Omental fat pad (tissue), 4 donors: ENCODE measurements at places on chromosomes 7 and 10.

DNA sequence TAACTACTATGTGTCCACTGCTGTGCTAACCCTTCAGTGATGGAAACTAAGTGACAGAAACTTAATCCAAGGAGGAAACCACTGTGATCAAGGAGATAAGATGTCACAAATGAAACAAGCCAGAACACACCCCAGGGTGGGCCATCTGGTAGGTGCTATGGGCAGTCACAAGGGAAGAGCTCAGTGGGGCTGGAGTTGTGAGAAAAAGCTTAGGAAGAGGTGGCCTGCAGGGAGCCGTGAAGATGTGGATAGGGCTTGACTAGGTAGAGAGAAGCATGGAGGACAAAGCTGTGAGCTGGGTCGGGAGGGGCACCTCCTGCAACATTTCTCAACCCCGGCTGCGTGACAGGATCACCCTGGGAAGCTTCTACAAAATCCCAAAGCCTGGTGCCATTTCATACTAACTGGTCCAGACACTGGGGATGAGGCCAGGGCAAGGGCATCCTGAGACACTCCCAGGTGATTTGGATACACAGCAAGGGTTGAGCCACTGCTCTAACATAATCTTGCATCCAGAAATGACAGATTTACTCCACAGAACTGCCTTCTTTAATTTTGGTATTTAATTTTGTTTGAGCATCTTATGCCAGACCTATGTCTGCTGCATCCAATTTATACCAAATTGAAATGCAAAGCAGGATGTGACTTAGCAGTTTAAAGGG lies 69.3 kb downstream of the OSBPL3 start:
- no peak for DNase-seq

DNA sequence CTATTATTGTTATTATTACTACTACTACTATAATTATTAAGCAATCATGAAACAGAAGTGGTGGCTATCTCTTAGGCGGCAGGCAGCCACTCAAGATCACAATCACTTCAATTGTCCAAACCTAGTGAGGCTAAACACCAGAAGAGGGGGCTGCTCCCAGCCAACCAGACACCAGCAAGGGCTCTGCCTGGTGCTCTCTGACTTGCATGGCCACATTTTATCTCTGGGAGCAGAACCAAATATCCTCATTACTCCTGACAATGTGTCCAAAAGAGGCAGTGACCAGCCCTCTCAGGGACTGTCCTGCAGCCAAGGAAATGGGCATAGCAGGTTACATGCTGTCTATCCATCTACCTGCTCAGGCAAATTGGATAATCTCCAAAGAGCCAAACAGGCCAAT lies 187.4 kb upstream of the PDE1C start:
- no peak for DNase-seq

DNA sequence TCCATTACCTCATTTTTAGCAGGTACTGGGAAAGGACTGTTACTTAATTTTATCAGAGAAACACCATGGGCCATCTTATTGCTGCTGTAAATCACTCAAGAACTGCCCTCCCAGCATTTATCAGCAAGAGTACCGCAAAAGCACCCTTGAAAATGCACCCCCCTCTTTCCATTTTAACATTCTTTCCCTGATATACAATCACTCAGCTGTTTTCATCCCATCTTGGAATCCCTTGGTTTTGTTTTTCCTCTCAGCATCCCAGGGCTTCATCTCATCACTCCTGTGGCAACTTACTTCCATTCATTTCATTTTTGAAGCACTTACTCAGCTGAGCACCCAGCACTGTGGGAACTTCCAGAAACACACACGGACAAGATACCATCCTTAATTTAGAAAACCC lies 36.5 kb downstream of the RAPGEF5 start:
- no peak for DNase-seq

- no peak for DNase-seq
These were observed 64.7 kb downstream of the CREB3L2 start for GRCh38 chr7:137937202-137937560.

- DNase-seq: no peak
These were observed 290.6 kb downstream of the PARD3 start for GRCh38 chr10:34524369-34525091.

DNA sequence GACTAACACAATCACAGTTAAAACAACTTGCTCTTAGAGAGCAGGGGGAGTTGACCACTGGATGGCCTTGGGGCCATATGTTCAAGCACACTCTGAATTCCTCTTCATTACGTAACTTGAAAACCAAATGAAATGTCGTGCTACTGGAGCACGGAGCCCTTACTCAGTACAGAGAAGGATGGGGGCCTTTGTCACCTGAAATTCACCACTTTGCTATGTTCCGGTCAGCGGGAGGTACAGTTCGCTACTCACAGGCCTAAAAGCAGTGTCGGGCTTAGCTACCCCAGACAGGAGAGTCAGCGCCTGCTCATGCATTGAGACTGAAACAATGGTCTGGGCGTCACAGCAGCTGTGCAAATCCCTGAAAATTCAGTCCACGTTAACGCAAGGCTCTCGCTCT lies 39.6 kb downstream of the GLI3 start:
- DNase-seq: no peak

DNA sequence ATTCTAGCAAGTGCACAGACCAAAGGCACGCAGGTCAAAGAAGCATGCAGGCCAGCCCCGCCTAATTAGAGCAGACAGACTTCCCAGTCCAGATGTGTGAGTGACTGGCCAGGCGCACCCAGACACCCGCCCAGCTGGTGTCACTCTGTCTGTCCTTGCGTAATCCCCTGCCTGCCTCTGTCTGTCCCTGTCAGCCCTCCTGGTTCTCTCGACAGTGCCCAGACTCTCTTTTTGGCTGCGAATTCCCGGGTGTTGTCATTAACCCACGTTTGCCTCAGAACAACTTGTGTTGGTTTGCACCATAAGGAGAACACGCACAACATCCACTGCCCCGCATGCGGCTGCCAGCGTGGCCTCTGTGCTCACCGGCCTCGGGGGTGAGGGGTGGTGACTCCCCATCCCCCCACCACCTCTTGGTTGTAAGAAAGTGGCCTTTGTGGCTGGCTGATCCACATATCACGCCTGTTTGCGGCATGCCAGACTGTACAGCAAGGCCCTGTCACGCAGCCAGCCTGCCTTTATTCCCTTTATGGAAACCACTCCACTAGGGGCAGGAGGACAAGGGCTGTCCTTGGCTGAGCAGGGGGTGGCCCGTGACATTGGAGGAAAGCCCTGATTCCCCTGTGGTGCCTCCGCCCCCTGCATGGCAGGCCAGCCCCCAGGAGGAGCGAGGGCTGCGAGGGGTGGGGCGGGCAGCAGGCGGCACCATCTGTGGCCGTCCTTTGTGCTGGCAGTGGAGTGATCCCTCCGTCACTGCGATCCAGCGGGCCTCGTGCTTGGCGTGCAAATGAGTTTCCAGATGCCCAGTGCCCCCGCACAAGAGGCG lies 72.8 kb upstream of the PPIF start:
- no peak for DNase-seq

DNA sequence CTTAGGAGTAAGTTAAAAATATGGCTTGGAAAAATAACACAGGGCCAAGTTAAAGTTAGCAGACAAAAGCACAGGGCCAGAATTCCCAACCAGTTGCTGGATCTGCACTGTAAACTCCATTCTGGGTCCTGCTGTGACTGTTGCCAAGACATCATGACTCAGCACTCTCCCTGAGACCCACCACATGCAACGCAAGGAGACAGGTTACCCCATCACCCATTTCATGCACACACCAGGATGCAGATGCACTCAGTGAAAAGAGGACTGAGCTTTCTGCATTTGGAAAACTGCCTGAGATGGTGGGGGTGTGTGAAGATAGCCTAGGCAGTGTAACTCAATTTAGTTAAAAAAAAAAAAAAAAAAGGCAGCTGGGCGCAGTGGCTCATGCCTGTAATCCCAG lies 97.6 kb upstream of the ZNF438 start:
- peak; percentile 31 for DNase-seq

GRCh38 chr7:149494738-149495368 lies 2.8 kb downstream of the ZNF746 start:
- no peak for DNase-seq

DNA sequence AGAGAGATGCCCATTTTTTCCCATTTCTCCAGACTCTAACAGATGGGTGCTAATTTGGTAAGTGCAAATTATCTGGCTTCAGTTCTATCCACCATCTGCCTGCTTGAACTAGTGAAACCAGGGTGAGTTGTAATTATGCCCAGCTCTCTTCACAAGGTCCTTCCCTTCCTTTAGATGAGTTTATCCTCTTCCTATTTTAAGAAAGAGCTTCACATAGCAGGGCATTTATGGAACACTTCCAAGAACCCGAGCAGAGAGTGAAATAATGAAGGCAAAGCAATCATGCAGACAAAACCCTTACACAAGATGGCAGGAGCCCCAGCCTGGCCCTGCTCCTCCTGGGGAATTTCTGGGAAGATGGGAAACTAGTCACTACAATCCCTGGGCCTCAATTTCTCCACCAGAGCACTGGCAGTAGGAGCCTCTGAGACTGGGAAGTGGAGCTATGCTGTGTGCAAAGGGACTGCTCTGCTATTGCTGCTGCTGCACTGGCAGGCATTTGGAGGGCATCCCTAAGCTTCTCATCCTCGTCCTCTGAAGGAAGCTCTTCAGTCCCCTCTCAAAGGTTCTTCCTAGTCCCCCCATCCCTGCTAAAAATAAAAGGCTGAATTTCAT lies 33.7 kb upstream of the PLXNA4 start:
- DNase-seq: no peak

DNA sequence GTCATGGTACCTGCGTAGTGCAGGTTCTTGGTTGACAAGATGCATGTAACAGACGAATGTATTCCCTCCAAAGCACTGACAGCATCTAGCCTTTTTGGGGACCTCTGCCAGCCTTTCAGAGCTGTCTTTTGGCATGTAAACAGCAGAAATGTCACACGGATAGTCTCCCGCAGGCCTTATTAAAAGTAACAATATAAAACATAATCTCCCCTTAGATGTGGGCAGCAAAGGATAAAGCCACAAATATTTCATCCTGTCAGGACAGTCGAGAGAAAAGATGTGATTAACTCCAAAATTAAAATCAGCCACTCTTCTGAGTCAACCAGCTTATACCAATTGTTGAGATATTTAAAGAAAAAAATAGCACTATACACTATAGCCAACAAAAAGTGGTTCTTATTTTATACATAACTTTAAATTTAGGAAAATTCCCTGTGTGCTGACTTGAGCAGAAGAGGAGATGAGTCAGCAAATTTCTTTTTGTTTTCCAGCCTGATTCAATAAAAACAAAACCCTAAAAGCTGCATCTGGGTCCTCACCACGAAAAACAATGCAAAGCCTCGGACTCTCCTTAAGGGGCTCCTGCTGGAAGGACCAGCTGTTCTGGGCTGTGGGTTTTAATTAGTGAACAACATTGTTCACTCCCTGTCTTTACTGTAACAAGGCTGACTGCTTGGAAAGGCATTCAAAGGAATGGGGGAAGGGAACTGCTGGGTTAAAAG lies 240.2 kb downstream of the ADAM12 start:
- DNase-seq: no peak

DNA sequence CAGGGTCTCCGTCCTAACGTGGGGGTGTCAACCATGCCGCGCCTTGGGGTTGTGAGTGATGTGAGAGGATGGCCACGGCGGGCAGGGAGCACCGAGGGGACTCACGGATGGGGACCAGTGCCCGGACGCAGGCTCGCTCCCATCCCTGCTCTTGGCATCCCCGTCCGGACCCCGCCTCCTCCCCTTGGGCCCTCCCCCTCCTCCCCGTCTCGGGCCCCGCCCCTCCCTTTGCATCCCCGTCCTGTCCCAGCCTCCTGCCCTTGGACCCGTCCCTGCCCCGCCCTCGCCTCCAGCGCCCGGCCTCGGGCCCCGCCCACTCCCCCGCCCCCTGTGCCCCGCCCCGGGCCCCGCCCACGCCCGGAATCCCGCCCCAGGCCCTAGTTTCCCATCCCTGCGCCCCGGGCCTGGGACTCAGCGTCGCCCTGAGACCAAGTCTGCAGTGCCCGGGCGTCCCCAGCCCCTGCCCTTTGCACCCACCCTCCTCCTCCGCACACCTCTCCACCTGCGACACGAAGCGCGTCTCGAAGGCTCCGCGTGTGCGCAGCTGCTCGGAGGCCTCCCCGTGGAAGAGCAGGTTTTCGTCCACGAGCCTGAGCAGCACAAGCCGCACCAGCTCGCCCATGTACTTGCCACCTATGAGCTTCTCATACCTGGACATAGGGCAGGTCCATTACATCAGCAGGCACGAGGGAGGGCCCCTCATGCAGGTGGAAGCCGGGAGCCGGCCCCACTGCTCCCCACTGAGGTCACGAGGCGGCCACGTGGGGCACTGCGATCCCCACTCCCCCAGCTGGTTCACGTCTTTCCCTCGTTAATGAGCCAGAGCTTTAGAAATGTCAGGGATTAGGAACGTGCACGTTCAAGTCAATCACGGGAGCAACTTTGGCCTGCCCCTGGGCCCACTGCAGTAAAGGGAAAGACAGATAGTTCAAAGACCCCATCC lies 5.1 kb upstream of the MYL7 start:
- peak; percentile 22 for DNase-seq

DNA sequence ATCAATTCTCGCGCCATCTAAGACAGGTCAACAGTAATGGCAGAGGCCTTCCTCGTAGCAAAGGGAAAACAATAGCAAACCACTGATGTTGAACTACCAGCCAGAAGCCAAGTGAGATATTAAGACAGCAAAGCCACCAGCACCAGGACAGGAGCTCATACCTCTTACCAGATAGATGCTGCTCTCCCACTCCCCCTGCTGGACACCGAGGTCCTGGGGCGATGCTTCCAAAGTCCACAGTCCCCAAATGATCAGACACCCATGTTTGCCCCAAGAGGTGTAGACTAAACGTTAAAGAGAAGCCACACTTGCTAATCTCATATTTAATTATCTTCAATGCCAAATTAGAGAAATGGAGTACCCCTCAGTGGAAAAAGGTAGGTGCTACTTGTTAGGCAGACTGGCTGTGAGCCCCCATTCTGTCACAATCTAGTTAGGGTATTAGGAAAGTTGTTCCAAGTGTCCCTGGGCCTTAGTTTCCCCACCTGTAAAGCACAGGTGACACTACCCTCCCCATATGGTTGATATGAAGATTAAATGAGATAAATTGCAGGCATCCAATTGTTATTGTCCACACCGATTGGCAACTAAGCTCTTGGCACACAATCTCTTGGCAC lies 39.9 kb downstream of the TOMM7 start:
- DNase-seq: peak; percentile 68

GRCh38 chr10:114489521-114490310 lies 85.4 kb upstream of the AFAP1L2 start:
- DNase-seq: no peak

DNA sequence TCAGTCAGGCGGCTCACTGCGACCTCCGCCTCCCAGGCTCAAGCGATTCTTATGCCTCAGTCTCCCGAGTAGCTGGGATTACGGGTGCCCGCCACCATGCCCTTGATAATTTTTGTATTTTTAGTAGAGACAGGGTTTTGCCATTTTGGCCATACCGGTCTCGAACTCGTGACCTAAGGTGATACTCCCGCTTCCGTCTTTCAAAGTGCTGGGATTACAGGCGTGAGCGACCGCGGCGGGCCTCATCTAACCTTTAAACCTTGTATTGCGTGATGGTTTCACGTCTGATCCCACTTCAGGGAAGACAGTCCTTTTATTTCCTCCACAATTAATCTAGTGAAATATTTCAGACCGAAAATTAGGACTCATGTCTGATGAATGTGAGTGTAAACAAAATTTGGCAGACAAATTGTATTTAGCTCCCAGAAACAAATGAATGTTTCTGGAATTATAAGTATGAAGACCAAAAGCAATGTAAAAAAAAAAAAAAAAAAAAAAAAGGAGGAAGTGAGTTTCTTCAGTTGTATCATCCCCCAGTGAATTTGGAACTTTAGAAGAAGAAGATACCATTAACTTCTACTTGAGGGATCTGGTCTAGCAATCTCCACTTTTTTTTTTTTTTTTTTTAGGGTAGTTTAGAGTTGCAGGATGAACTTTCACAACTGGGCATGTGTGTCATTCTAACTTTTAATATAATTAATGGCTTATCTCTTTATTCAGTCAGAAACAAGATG lies 1.6 kb downstream of the NUP42 start:
- no peak for DNase-seq

- no peak for DNase-seq
These were observed 32.3 kb downstream of the CDK1 start for GRCh38 chr10:60810437-60811182.
